ENCODE measurements at places on chromosomes 1 and 21. TPM values are rescaled to one million over a fixed set of nuclear protein-coding genes. Genes with fewer than 3 reads are reported as not detected.

DNA sequence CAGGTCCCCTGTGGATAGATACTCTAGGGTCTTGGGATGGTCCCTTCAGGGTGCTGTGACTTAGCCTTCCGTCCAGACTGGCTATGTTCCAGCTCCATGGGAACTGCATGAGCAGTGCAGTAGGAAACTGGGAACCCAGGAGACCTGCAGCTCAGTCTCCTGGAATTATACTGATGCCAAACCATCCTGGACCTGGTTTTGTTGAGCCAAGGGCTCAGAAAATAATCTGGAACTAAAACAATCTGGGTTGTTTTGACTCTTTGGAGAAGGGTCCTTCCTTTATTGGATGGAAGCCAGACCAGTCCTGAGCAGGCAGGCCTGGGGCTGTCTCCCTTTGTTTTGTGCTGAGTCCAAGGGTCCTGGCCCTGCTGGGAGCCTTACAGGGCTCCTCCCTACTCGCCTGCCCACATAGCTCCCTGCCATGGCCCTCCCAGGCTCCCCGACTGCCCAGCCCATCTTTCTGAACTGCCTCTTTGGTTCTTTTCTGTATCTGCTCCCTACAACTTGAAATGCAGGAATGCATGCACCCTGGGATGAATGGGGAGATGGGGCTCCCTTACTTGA, 1.2 kb downstream of the IPO13 start:
- peak overlapping the region; percentile 69 for H3K4me3 ChIP-seq
- H3K4me1 ChIP-seq, result peaks cover 27% of the 10 kb centered on the region
- H3K27me3 ChIP-seq, result no peaks in the 10 kb centered on the region
- DNase-seq, result peak; percentile 71

DNA sequence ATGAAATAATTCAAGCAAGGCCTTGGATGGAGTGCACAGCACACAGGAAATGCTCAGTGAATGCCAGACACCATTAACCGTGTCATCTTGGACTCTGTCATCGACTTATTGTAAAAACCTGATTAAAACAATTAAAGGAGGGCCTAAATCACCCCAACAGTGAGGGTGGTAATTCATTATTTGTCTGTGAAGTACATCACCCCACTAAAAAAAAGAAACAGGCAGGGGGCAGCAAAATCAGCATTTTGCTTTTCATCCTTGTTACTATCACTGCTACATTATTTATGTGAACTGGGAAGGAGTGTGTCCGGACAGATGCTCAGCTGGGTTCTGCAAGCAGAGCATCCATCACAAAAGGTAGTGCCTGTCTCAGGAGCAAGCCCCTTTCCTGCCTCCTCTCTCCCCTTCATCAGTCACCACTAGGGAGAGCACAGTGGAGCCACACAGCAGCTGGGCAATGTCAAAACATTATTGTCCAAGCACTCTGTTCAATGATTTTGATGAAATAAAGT, 98.5 kb downstream of the RERE start:
- peaks cover 79% of the 10 kb centered on the region for H3K4me1 ChIP-seq
- no peak for DNase-seq
- no peaks in the 10 kb centered on the region for H3K27me3 ChIP-seq
- no peak overlapping the region for H3K4me3 ChIP-seq
- no peaks in the 10 kb centered on the region for H3K36me3 ChIP-seq

DNA sequence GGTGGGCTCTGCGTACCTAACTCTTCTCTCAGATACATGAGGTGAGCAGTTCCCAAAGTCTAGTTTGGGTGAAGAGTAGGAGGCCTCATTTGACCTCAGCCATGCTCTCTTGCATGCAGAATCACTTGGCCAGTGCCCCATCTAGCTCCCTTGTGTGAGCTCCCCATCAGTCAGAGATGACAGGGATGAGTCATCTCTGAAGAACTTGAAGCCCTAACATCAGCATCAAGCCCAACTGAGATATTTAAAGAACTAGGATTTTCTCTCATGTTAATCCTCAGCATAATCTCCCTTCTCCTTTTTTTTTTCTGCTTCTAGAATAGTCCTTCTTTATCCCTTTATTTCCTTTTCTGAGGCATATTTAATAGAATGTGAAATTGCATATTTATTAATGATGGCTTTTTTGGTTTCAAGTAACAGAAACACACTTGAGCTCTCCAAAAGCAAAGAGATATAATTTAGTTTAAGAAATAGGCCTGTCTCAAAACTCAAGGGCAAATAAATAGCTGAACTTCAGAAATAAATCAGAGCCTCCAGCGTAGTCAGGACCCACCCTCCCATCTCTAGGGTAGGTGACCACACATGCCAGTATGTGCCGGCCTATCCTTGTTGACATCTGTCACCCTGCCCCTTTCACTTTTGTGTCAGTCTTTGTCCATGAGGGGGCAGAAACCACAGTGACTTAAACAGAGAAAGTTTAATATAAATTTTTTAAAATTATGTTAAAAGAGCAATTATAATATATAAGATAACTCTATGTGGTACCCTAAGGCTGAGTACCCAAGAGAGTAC, 112.3 kb downstream of the TSEN15 start:
- no peak overlapping the region for H3K4me3 ChIP-seq
- H3K36me3 ChIP-seq, result no peaks in the 10 kb centered on the region
- no peaks in the 10 kb centered on the region for H3K4me1 ChIP-seq

DNA sequence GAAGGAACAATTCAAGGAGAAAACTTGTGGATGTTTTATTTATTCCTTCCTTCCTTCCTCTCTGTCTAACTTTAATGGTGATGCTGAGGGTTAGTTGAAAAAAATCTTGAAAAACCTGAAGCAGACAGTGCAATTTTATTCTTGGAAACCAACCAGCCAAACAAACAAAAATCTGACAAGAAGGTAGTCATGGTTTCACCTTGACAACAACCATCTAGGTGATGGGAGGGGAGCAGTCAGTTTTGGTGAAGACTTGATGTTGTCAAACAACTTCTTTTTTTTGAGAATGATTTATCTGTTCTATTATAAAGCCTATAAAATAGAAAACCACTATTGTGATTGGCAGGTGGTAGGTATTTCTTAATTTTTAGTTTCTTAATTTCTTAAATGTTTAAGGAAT, 92.4 kb upstream of the GPR88 start:
- no peaks in the 10 kb centered on the region for H3K36me3 ChIP-seq
- no peak overlapping the region for H3K4me3 ChIP-seq
- H3K27ac ChIP-seq, result no peak overlapping the region
- H3K27me3 ChIP-seq, result no peaks in the 10 kb centered on the region
- H3K4me1 ChIP-seq, result peaks cover under 1% of the 10 kb centered on the region

DNA sequence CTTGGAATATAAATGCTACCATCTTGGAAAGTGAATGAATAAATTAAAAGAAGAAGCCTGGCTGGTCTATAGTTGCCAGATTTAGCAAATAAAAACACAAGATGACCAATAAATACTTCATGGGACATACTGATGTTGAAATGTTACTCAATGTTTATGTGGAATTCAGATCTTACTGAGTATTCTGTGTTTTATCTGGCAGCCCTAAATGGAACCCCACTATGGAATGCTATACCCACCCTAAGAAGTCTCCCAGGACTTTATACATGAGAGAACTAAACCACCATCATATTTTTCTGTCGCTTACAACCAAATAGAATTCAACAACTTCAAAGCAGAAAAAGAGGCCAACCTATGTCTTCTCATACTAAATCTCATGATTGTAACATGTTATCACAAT, 177.6 kb upstream of the HMCN1 start:
- no peak overlapping the region for H3K27ac ChIP-seq
- H3K27me3 ChIP-seq, result no peaks in the 10 kb centered on the region
- no peak for DNase-seq
- no peaks in the 10 kb centered on the region for H3K36me3 ChIP-seq

DNA sequence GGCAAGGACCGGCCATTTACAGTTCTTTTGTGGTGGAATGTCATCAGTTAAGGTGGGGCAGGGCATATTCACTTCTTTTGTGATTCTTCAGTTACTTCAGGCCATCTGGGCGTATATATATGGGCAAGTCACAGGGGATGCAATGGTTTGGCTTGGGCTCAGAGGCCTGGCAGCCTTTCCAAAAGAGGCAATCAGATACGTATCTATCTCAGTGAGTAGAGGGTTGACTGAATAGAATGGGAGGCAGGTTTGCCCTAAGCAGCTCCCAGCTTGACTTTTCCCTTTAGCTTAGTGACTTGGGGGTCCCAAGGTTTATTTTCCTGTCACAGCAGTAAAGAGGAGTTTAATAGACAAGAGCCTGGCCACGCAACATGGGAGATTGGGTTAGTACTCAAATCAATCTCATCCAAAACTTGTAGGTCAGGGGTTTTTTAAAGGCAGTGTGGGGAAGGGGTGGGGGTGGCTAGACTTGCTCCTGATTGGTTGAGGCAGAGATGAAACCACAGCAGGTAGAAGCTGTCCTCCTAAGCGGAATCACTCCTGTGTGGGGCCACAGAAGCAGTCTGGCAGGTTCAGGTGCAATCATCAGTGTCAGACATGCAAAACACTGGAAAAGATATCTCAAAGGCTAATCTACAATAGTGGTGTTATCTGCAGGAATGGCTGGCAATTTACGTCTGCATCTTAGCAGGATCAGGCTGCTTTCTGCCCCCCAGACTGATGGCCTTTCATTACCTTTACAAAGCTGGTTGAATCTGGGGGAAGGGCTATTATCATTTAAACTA, 112.9 kb downstream of the TLR5 start:
- H3K4me1 ChIP-seq, result no peaks in the 10 kb centered on the region
- DNase-seq, result no peak
- peaks cover 6% of the 10 kb centered on the region for H3K27me3 ChIP-seq
- no peaks in the 10 kb centered on the region for H3K36me3 ChIP-seq
- H3K27ac ChIP-seq, result no peak overlapping the region
- H3K4me3 ChIP-seq, result no peak overlapping the region

DNA sequence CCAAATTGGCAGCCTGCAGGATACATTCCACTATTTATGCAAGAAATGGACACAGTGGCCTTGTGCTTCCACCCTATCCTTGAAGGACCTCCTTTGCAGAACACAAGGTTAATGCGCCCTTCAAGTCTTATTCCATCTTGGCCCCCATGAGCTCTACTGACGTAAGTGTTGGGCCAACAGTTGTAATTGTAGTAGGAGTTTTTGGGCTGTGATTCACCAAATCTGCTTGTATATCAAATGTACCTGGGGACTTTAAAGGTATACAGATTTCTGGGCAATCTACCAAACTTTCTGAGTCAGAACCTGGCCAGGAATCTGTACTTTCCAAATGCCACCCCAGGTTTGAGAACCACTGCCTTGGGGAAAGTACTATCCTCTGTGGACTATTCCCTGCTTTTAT, 100.9 kb upstream of the MARK1 start:
- H3K36me3 ChIP-seq, result no peaks in the 10 kb centered on the region
- H3K27ac ChIP-seq, result no peak overlapping the region
- no peak overlapping the region for H3K4me3 ChIP-seq
- no peaks in the 10 kb centered on the region for H3K27me3 ChIP-seq
- DNase-seq, result no peak

- H3K4me1 ChIP-seq, result peaks cover 34% of the 10 kb centered on the region
- no peak overlapping the region for H3K4me3 ChIP-seq
- H3K36me3 ChIP-seq, result no peaks in the 10 kb centered on the region
- no peak overlapping the region for H3K27ac ChIP-seq
These were observed 41.6 kb downstream of the LAMC2 start for GRCh38 chr1:183227422-183228346.

DNA sequence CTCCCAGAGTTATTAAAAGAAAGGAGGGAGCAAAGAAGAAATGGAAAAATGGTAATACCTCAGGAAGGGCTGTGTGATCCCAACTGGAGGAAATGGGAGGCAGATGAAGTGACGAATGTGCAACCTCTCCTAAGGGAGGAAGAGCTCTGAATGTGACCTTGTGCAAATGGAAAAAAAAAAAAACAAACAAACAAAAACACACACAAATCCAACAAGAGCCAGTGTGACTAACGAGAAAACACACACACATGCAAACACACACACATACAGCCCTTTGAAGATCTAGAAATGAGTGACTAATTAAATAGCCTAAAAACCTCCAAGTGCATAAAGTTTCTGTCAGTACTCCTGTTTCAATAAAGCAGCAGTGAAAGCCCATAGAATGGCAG, 49.0 kb downstream of the CCN1 start:
- H3K4me3 ChIP-seq, result peak overlapping the region; percentile 62
- peak; percentile 74 for DNase-seq
- H3K4me1 ChIP-seq, result peaks cover 41% of the 10 kb centered on the region
- H3K27ac ChIP-seq, result peak overlapping the region; percentile 91

DNA sequence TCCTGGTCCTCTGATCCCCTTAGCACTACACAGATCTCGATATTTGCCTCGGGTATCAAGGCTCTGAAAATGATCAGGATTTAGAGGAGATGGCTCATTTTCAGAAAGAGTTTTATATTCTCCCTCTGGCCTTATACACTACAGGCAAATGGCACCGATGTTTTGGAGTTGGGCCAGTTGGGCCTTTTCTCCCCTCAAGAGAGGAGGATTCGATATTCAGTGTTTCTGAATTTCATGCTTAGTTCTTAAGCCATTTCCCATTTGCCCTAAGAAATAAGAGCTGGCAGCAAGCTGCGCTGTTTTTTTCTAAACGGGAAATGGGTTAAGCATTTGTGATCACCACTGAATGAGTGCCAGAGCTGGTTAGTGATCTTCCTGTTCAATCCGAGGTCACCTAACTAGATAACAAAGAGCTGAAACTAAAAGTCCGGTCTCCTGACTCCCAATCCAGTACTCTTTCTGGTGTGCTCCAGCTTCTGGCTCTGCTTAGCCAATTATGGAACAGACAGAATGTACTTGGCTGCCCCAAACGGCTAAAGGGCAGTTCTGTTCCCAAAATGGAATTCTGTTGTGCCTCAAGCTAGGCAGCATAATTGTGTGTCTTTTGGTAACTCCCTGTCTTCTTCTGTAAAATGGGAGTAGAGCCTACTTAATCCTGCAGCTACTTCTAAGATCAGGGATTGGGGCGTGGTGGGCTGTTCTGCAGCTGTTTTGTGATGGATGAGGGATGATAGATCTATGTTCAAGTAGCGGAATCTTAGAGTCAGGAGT, 1.2 kb upstream of the CPT2 start:
- H3K4me1 ChIP-seq, result peaks cover 60% of the 10 kb centered on the region
- no peak for DNase-seq
- no peaks in the 10 kb centered on the region for H3K36me3 ChIP-seq
- H3K27me3 ChIP-seq, result no peaks in the 10 kb centered on the region
- peak overlapping the region; percentile 91 for H3K4me3 ChIP-seq

GRCh38 chr1:30657131-30658013, 66.0 kb downstream of the MATN1 start:
- no peak overlapping the region for H3K4me3 ChIP-seq
- H3K4me1 ChIP-seq, result peaks cover 4% of the 10 kb centered on the region
- peaks cover 16% of the 10 kb centered on the region for H3K27me3 ChIP-seq
- no peak for DNase-seq
- no peaks in the 10 kb centered on the region for H3K36me3 ChIP-seq

- H3K27ac ChIP-seq, result no peak overlapping the region
- H3K36me3 ChIP-seq, result no peaks in the 10 kb centered on the region
- no peaks in the 10 kb centered on the region for H3K27me3 ChIP-seq
- H3K4me1 ChIP-seq, result peaks cover 7% of the 10 kb centered on the region
- H3K4me3 ChIP-seq, result no peak overlapping the region
These were observed 137.4 kb upstream of the USP25 start for GRCh38 chr21:15592271-15592860.

- H3K36me3 ChIP-seq, result no peaks in the 10 kb centered on the region
- peaks cover 23% of the 10 kb centered on the region for H3K4me1 ChIP-seq
- no peak overlapping the region for H3K4me3 ChIP-seq
- no peaks in the 10 kb centered on the region for H3K27me3 ChIP-seq
- DNase-seq, result no peak
These were observed 403.0 kb upstream of the USP24 start for GRCh38 chr1:55618199-55618598.

- H3K4me3 ChIP-seq, result no peak overlapping the region
- no peaks in the 10 kb centered on the region for H3K4me1 ChIP-seq
- DNase-seq, result no peak
These were observed 210.4 kb downstream of the KCNK2 start for GRCh38 chr1:215292932-215293331.

Gene RAD54L
- 30.0 TPM for total RNA-seq

Gene MX2
- 35.7 TPM for total RNA-seq

Gene AKT3
- total RNA-seq, result 0.22 TPM

Gene MCOLN3
- 0.04 TPM for total RNA-seq

Gene PLA2G2A
- 0.35 TPM for total RNA-seq

Gene CR2
- total RNA-seq, result not detected

Gene CADM3
- not detected for total RNA-seq

Gene ZNF683
- not detected for total RNA-seq

All from HepG2 (cell line).